ENCODE measurements at places on chromosomes 16 and 17. TPM values are rescaled to one million over a fixed set of nuclear protein-coding genes. Genes with fewer than 3 reads are reported as not detected.

- peak; percentile 81 for DNase-seq
These were observed at the start of gene NMRAL1 for GRCh38 chr16:4474192-4474961. NMRAL1 (minus strand) TSS chr16:4474625; CDS start chr16:4474132, 493 bp downstream.

Gene ANKFN1
- total RNA-seq, result 0.10 TPM

DNA sequence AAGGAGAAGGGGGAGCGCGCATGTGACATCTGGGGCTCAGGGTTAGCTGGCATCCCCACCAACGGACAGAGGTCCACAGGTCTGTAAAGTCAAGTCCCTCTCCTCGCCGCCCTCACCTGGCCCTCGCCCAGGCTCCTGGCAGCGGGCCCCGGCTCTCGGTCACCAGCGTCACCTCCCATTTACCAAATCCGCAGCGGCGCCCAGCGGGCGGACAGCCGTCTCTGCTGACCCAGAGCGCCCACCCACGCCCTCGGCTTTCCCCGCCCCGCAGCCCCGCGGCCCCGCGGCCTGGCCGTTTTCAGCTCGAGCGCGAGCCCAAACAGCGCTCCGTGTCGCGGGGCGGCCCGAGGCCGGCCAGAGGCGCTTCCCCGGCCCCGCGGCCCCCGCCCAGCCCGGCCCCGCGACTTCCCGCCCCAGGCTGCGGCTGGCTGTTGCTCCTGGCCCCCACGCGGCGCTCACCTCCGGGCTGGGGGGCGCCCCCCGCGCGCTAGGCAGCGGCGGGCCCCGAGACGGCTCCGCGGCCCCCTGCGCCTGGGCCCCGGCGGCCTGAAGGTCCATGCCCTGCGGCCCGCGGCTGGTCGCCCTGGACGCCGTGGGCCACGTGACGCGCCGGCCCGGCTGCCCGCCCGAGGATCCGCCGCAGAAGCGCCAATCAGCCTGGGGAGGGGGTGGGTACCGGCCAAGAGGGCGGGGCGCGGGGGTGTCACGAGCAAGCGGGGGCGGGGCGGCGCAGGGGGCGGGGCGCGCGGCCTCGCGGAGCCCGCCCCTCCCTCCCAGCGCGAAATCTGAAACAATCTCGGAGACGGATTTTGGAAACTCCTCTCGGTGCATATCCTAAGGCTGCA is at the start of gene COPRS:
TSS of gene COPRS (minus strand) at position 603 of the 845 bp plus-strand sequence. CDS start at position 558, 45 bp downstream.
- peak; percentile 34 for DNase-seq

Gene RHBDF2
- total RNA-seq, result 22.8 TPM

- DNase-seq, result no peak
These were observed 57.1 kb upstream of the PVALEF start for GRCh38 chr17:81108220-81108619.

Gene MRTFB
- 5.1 TPM for total RNA-seq

Gene CES1
- total RNA-seq, result 4.8 TPM

Gene CDH11
- total RNA-seq, result 4.2 TPM

DNA sequence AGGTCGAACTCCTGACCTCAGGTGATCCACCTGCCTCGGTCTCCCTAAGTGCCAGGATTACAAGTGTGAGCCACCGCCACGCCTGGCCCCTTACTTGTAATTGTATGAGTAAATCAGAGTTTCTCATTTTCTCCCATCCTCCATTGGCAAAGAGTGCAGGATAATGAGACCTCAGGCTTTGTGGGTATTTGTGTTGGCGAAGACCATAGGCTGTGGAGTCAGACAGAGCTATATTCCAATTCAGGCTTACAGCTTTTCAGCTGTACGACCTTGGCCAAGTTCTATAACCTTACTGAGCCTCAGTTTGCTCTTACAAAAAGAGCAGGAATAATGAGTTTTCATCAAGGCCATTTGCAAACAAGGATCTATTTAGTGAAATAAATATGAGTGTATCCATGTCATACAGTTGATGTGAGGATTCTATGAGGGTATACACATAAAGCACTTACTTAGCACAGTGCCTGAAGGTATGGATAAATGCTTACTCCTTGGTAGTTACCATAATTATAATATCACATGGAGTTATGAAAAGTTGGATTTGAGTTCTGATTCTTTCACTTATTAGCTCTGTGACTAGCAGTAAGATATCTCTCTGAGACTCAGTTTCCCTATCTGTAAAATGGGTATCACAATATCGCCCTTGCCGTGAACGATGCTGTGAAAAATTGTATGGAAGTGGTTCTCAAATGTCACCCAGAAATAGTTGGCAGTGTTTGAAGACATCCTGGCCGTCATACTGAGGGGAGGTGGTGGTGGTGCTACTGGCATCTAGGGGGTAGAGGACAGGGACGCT is 25.6 kb upstream of the CPPED1 start:
- DNase-seq, result no peak
